Upper lobe of left lung (tissue), 6 donors: ENCODE measurements at places on chromosomes 4 and X. TPM values are rescaled to one million over a fixed set of nuclear protein-coding genes. Genes with fewer than 3 reads are reported as not detected.

- H3K27me3 ChIP-seq = peaks cover 7% of the 10 kb centered on the region
- peak overlapping the region; percentile 65 for H3K4me3 ChIP-seq
- no peak for DNase-seq
- peaks cover 4% of the 10 kb centered on the region for H3K4me1 ChIP-seq
Measured at GRCh38 chr4:95547715-95548471, 880 bp downstream of the UNC5C start.

GRCh38 chr4:150212927-150213326, 134.7 kb downstream of the DCLK2 start:
- H3K4me3 ChIP-seq = no peak overlapping the region
- no peak overlapping the region for H3K27ac ChIP-seq
- H3K36me3 ChIP-seq = no peaks in the 10 kb centered on the region

GRCh38 chrX:30572004-30572403, 5.6 kb downstream of the TASL start:
- no peaks in the 10 kb centered on the region for H3K4me1 ChIP-seq
- DNase-seq = no peak
- H3K27ac ChIP-seq = no peak overlapping the region
- no peak overlapping the region for H3K4me3 ChIP-seq

DNA sequence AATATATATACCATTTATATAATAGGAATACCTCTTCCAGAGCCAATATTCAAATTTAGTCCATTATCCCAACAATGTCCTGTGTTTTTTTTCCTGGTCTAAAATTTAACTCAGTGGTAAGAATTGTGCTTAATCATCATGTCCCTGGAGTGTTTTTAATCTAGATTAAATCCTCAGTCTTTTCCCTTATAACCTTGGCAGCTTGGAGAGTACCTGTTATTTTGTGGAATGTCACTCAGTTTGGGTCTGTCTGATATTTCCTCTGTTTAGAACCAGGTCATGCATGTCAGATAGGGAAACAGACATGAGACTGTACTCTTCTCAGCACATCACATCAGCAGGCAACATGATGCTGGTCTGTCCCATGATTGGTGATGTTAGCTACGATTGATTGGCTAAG, 96.6 kb downstream of the HPGD start:
- H3K4me3 ChIP-seq = no peak overlapping the region
- peaks cover 7% of the 10 kb centered on the region for H3K4me1 ChIP-seq
- no peak overlapping the region for H3K27ac ChIP-seq
- no peaks in the 10 kb centered on the region for H3K27me3 ChIP-seq
- DNase-seq = no peak
- no peaks in the 10 kb centered on the region for H3K36me3 ChIP-seq

- H3K27ac ChIP-seq = no peak overlapping the region
- H3K27me3 ChIP-seq = no peaks in the 10 kb centered on the region
- no peak overlapping the region for H3K4me3 ChIP-seq
Measured at GRCh38 chr4:118773429-118773792, 62.5 kb downstream of the SEC24D start.

DNA sequence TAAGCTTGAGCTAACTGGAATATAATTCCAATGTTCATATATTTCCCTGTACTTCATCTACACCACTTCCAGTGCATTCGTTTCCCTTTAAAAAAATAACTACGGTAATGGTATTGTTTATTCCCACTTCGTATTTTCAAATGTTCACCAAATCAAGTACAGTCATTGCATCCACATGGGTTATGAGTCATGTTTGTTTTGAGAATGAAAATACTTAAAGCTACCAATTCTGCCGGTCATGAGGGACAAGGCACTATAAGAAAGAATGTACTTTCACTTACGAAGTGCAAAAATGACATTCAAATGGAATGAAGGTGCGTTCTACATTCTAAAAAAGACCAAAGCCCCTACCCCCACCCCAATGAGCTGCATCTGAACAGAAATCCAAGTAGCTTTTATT, 174.4 kb upstream of the FGF13 start:
- DNase-seq = no peak
- H3K27me3 ChIP-seq = no peaks in the 10 kb centered on the region
- no peak overlapping the region for H3K27ac ChIP-seq
- no peak overlapping the region for H3K4me3 ChIP-seq
- H3K36me3 ChIP-seq = no peaks in the 10 kb centered on the region
- H3K4me1 ChIP-seq = no peaks in the 10 kb centered on the region

DNA sequence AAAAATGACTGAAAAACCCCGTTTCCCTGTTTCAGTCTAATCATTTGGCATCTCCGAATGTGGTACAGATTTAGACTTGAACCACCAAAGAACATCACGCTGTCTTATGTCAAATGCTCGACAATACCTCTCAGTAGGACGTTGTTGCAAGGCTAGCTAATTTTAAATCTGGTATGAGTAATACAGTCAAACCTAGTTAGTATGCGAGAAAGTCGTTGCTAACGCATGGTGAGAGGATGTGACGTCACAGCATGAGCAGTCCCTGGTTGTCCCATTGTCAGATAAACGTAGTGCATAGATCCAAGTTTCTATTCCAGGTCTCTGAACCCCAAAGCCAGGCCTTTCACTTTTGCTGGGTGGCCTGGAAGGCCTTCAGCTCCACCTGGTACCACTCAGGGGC, 44.7 kb downstream of the SETD7 start:
- DNase-seq = no peak
- H3K27me3 ChIP-seq = no peaks in the 10 kb centered on the region
- H3K27ac ChIP-seq = no peak overlapping the region
- peaks cover 25% of the 10 kb centered on the region for H3K36me3 ChIP-seq

GRCh38 chr4:4734425-4734824, 125.0 kb upstream of the MSX1 start:
- H3K27me3 ChIP-seq = no peaks in the 10 kb centered on the region
- peak; percentile 32 for DNase-seq
- H3K27ac ChIP-seq = no peak overlapping the region
- H3K4me3 ChIP-seq = no peak overlapping the region
- no peaks in the 10 kb centered on the region for H3K4me1 ChIP-seq
- no peaks in the 10 kb centered on the region for H3K36me3 ChIP-seq

GRCh38 chr4:37441231-37442061, 196.9 kb downstream of the NWD2 start:
- no peak for DNase-seq
- H3K4me3 ChIP-seq = no peak overlapping the region
- no peaks in the 10 kb centered on the region for H3K27me3 ChIP-seq
- no peaks in the 10 kb centered on the region for H3K36me3 ChIP-seq
- H3K4me1 ChIP-seq = no peaks in the 10 kb centered on the region
- no peak overlapping the region for H3K27ac ChIP-seq

DNA sequence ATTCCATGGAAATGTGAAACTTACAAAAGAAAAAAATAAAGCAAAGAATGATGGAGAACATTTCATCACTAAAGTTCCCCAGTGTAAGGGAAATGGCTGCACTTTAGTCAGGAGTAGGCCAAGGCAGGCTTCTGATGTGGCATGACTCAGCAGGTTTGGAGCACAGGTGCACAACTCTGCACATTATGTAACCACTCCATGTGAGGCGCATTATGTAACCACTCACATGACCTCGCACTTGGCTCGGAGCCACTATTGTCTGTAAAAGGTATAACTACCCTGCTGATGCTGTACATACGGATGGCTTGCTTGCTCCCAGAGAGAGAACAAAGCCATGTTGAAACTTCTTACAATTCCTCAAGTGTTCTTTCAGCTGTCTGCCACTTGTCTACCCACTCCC, 727.6 kb downstream of the TRAM1L1 start:
- no peak overlapping the region for H3K4me3 ChIP-seq
- no peaks in the 10 kb centered on the region for H3K4me1 ChIP-seq
- DNase-seq = no peak
- no peaks in the 10 kb centered on the region for H3K36me3 ChIP-seq

- no peak for DNase-seq
- H3K4me1 ChIP-seq = no peaks in the 10 kb centered on the region
- H3K36me3 ChIP-seq = peaks cover 2% of the 10 kb centered on the region
- no peak overlapping the region for H3K4me3 ChIP-seq
- H3K27ac ChIP-seq = no peak overlapping the region
Measured at GRCh38 chr4:105182211-105182610, 35.5 kb downstream of the TET2 start.

DNA sequence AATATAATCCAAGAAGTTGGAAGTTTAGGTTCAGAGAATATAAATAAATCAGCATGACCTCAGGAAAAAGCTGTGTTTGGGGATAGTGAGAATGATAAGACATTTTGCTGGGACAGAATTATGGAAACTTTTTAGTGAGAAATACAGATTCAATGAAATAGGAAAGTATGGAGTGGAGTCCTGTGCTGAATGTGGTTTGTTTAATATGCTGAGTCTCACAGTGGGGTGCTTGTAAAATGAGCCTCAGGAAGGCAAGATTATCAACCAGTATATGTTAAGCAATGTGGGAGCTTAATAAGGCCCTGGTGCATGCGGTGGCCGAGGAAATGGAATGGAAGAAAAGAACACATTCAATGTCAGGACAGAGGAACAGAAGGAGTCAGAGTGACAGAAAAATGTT, 1554.7 kb upstream of the TENM3 start:
- no peak for DNase-seq
- H3K4me3 ChIP-seq = no peak overlapping the region
- no peak overlapping the region for H3K27ac ChIP-seq
- H3K4me1 ChIP-seq = no peaks in the 10 kb centered on the region
- H3K27me3 ChIP-seq = no peaks in the 10 kb centered on the region
- no peaks in the 10 kb centered on the region for H3K36me3 ChIP-seq

DNA sequence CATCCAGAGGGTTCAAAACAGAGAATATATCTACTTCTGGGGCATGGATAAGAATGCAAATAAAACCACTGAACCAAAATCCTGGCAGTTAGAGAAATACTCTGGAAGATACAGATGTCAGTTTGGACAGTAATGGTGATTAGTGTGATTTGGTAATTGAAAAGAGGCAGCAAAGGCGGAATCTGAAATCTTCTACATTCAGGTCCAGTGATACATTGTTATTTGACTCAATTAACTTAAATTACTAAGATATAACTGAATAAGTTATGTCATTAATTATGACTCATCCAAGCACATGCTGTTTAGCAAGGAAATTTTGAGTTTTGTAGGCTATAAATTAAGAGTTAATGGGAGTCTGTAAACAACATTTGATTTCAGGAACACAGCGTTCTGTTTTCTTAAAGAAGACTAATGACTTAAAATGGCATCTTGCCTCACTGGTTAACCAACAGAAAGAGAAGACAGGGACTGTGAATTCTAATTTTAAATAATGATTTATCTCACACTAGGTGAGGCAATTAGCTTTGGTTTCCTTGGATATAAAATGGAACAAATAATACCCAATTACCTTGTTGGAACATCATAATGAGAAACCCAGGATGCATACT, 937.1 kb downstream of the PDHA2 start:
- H3K36me3 ChIP-seq = no peaks in the 10 kb centered on the region
- no peak for DNase-seq
- H3K4me1 ChIP-seq = no peaks in the 10 kb centered on the region
- H3K4me3 ChIP-seq = no peak overlapping the region
- H3K27me3 ChIP-seq = no peaks in the 10 kb centered on the region

The CTAG2 gene
- not detected for total RNA-seq

The ARR3 gene
- total RNA-seq = not detected

The ATP1B4 gene
- not detected for total RNA-seq

The NR0B1 gene
- total RNA-seq = not detected

The G6PD gene
- 105 TPM for total RNA-seq

The CTAG1A gene
- not detected for total RNA-seq
